ENCODE measurements at places on chromosomes 1 and 21.
A peak's percentile ranks its signal among the peaks of the same experiment; 100 is the strongest.

DNA sequence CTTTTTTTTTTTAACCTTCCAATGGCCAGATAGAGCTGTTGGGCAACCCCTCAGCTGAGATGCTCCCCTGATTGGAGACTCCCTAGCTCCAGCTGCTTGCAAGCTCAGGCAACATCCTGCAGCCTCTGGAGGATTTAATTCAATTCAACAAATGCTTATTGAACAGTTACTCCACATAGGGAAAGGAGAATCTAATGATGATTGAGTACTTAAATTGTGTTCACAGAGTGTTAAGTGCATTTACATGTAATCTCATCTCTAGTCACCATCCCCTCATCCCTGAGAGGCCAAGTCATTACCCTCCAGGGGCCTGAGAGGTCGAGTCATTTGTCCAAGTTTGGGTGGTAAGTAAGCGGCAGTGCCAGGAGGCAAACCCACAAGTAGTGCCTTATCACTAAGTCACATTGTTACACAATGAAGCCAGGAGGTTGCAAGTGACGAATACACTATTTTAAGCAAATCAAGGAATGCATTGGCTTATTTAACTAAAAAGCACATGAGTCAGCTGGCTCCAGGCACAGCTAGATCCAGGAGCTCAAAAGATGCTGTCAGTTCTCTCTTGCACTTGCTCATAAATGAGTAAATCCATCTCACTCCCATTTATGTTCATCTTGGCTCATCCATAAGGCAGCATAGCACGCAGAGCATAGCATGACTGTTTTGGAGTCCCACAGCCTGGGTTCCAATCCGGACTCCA lies 64.3 kb downstream of the OPTC start:
- DNase-seq = peak; percentile 71

DNA sequence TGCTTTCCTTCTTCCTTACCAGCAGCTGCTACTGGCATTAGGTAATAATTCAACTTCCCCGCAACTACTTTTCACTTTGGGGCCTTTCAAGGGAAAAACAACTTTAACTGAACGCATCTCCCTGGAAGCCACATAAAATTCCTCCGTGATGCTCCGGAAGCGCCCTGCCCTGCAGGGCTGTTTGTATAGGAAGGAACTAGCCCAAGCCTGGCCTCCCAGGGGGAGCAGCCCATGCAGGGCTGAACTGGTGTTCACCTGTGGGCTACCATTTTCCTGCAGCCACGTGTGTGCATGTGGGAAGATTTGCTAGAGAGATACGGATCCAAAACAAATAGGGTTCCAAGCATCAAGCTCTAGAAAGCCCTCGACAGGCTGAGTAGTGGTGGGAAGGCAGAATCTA lies 14.4 kb downstream of the CLDN14 start:
- no peak for DNase-seq

DNA sequence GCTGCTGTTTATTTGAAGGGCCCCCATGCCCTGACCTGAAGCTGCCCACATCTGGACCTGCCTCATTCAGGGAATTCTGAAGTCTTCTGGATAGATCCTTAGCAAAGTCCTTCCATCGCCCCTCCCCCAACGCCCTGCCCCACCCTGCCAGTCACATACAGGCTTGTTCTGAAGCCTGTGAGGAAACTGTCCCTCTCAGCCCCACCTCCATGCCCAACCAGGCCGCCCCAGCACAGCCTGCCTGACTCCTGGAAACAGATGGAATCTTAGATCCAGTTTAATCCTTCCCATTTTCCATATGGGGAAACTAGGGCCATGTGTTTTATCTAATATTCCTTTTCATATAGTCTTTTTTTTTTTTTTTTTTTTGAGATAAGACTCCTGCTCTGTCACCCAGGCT lies 44.5 kb upstream of the GPR37L1 start:
- peak; percentile 84 for DNase-seq

DNA sequence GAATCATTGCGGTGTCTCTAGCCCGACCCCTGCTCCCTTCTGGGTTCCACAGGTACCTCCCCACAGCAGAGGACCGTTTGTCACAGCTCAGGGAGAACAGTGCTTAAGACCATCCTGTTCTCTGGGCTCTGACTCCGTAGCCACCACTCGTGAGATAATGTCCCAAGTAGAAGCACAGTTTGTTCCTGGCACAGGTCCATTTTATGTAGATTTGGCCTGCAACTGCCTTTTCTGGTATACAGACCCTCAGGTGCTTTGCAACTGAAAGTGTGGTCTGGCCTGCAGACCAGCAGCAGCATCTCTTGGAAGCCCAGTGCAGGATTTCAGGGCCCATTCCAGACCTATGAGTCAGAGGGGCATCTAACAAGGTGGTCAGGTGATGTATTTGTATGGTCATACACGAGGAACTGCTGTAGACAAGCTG lies 28.4 kb upstream of the TMEM125 start:
- no peak for DNase-seq

DNA sequence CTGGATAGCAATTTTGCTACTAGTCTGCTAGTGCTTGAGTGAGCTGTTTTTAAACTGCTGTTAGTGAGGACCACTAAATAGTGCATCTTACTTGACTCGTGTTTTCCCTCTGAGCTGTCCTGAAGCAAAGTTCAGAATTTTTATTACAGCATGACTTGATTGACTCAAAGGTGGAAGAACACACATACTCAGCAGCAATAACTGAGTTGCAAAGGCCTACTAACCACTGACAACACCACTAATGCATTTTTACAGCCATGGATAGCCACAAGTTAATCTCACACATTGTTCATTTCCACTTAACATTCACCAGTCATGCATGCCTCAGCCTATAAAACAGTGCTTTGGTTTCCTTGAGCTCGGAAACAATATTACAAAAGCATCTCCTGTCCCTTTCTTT lies 148.7 kb downstream of the RUNX1 start:
- no peak for DNase-seq

GRCh38 chr1:84370831-84371394 lies 27.4 kb upstream of the DNASE2B start:
- DNase-seq = no peak

DNA sequence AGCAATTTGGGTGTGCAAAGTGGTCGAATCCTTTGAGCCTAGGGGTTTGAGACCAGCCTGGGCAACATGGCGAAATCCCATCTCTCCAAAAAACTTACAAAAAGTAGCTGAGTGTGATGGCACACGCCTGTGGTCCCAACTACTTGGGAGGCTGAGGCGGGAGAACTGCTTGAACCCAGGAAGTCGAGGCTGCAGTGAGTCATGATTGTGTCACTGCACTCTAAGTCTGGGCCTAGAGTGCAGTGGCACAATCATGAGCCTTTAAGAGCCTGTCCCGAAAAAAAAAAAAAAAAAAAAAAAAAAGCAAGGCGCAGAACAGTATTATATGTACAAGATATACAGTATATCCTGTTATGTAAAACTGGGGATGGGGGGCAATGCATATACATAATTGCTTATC lies 25.1 kb upstream of the HTR1D start:
- no peak for DNase-seq

DNA sequence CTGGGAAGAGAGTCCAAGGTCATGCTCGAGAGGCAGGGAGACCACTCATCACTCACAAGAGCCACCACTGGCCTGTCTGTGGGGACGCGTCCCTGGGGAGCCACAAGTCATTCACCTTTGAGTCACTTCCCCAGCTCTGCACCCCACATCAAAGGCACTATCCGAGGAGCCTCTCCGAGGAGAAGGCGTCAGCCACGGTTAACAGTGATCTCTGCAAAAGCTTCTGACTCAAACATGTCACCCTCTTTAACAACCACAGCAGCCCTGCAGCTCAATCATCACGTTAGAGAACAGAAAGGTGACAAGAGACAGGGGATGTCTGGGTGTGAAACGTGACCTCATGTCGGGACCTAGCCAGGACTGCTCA lies 9.0 kb downstream of the LRRC47 start:
- no peak for DNase-seq

DNA sequence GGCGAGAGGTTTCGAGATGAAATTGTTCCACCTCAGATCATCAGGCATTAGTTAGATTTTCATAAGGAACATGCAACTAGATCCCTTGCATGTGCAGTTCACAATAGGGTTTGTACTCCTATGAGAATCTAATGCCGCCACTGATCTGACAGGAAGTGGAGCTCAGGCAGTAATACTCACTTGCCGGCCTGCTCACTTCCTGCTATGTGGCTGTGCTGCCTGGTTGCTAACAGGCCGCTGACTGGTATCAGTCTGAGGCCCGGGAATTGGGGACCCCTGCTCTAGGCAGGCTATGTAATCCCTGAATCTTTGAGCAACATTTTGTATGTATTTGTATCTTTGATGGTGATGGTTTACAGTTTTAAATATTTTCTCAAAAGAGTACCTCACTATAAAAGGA lies 32.5 kb downstream of the XKR8 start:
- DNase-seq = no peak

DNA sequence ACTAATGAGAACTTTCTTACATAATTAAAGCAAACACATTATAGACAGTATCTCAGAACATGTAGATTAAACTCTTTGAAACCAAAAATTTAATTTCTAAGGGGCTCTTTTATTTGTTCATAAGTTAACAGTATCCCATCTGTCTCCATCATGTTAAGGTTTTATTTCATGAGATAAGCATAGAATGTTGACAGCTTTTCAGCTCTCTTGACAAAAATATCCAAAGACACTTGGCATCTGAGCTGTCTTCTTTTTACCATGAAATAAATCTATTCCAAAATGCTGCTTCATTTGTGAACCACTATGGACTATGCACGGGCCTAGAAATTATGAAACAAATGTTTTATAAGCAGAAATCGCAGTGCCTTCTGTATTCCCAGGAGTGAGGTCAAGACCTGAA lies 45.2 kb downstream of the SCYL3 start:
- DNase-seq = no peak

DNA sequence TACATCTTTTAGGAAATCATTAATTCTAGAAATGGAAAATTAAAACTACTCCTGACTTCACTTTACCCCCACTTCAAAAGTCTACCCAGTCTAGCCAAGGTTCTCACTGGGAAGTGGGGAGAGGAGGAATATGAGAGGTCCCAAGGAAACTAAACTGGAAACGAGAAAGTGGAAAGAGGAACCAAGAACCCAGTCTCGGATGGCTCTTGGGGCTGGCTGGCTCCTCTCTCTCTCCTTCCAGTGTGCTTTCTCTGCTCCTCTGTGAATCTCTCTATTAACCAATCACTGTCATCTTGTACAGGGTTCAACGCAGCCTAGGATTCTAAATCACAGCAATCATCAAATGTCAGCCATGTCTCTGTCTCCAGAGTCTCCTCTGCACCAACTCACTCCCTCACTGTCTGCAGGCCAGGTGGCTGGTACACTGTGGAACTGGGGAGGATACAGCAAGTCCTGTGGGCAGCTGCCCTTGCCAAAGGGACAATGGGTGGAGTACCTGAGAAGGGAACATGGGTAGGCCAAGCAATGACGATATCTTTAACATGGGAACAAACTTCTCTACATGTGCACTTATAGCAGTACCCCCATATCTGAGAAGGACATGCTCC lies 33.7 kb downstream of the GNB1 start:
- DNase-seq = no peak
